ENCODE measurements at places on chromosomes 1 and 21.

GRCh38 chr1:33578557-33579448 is 106.4 kb downstream of the ZSCAN20 start:
- DNase-seq, result no peak

GRCh38 chr1:119081700-119082099 is 58.8 kb downstream of the WARS2 start:
- no peak for DNase-seq

DNA sequence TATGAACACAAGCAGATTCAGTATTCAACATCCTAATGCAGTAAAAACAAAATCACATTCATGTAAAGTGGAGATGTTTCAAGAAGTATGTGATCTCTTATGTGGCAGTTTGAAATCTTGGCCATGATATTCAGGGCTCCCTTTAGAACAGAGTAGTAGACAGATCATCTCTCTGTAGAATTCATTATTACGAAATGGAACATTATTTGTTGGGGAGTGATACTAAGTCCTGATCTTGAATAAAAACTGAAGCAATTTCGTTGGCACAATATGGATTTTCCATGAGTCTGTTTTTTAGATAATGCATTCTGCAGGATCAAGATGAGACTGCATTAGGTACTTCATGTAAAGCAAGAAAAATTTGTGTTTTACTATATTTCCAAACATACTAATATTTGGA is 264.4 kb upstream of the NRIP1 start:
- DNase-seq, result no peak

DNA sequence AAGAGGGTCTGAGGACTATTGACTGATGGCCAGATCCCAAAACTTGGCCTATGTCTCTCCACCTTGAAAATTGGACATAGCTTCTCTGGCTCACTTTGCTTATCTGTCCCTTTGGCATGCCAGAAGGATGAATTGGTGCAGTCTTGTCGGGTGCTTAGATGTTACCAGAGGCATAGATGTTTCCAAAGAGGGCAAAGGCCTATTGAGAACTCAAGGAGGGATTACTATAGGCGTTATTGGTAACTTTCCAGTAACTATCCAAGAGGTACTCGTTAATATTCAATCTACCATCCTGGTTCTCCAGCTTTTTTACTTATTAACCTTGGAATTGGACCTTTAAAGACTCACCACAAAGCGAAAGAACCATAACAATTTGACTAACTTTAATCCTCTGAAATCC is 368.3 kb upstream of the ESRRG start:
- DNase-seq, result no peak

DNA sequence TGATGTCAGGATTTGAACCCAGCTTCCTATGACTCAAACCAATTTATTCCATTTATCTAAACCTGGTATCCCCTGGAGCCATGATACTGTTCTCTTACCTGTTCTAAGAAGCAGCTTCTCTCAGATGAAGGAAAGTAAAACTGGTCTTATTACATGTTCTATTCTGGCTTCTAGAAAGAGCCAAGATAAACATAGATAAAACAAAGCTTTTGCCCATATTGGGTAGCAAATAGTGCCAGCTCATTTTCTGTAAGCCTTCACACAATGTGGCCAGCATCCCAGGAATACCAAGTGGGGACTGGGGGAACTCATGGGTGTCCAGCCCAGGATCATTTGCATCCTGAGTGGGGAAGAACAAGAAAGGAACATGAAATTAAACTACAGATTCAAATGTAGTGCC is 53.5 kb upstream of the EPHA8 start:
- DNase-seq, result no peak

DNA sequence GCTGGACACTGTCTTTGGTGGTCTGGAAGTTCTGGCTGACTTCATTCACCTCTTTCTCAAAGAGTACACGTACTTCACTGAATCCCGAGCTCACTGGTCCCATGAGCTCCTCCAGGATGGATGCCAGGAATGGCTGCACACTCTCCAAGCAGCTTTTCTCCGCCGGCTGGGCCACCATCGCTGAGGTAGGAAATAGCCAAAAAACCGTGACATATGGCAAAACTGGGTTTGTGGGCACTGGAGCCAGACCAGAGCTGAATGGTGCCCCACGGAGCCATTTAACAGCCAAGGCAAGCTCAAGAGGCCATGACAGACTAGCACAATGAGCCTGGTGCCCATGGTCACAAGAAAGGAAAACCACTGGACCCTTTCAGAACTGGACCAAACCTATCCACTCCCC is 64.0 kb upstream of the EDEM3 start:
- no peak for DNase-seq

DNA sequence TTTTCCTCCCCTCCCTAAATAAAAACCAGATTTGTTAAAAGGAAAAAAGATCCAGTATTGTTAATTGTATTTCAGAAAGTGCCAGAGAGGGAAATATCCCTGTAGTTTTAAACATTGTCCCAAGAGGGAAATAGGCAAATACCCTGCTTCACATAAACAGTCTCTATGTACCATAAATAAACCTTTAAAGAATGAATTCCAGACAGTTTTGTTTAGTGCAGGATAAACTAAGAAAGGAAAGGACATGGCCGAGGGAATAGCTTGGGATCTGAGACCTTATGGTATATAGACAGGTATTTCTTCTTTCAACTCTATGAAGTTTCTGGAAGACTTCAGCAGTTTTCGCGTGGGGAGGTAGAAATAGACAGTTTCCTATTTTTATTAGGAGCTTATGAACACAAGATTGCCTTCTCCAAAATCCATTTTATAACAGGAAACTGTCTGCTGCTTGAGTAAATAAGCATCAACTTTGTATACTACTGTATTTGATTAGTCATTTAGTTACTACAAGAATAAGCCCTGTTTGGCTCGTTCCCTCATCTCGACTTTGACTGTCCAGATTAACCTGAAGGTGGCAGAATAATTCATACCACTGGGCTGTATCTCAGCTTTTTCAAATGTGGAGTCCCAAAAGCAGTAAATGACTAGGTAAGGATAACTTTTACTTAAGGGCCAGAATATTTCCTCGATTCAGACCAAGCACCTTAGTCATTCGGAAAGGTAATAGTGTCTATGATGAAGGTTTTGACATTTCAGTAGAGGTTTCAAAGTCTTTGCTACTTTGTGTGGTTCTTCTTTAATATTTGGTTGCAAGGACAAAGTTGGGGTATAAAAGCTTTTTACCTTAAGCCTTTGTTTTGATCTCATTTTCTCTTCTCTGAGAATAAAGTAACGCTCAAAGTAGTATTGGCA is 177.5 kb downstream of the VPS13D start:
- DNase-seq, result no peak

- no peak for DNase-seq
Observed at GRCh38 chr1:110472546-110472945, 21.6 kb downstream of the PROK1 start.

DNA sequence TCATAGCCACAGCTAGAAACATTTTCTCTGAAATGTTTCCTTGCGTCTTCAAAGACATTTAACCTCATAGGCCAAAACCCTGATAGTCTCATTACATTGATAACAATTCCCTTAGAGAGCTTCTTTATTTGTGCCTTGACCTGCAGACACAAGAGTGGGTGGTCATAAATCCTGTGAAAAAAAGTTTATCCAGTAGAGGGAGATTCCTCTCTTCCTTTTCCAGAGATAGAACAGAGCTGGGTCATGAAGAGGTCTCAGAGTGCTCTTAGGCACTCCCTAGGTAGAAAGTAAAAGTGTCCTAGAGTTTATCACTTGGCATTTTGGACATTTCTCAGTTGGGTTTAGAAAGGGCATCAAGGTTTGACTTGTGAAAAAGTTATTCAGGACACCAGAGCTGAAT is 426.1 kb downstream of the NUF2 start:
- DNase-seq, result no peak

DNA sequence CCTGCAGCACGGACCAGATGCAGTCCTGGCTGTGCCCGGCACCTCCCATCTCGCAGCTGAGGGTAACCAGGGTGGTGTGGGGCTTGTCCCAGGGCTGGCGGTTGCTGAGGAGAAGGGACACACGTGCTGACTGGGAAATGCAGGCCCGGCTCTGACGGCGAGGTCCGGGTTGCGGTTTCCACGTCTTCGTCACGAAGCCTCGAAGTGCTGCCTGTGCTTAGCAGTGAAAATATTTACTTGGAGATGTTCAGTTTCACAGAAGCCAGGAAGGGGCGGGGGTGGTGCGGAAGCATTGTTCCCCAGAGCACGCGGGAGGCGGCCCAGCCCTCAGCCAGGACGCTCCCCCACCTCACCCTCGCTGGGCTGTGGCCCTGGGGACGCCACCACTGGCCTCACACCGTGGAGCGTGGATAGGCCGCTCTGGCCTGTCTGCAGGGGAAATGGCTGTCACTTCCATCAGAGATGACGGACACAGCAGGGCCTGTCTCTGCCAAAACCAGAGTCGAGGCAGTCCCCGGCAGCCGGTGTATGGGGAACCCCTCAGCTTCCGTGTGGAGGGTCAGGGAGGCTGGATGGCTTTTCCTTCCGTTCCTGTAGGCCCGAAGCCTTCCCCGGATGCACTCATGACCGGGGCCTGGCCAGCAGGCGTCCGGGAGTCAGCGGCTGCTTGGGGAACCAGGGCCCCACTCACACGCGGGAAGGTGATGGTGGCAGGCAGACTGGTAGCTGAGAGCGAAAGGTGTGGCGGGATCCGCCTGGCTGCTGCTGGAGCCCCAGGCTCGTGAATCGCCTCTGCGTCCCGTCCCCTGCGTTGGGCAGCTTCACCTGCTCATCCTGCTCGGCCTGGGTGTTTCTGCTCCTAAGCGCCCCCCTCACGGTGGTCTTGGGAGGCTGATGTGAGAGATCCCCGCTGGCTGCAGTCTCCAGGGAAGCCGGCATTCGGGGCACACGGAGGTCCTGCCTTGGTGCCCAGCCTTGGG is 14.7 kb upstream of the POFUT2 start:
- DNase-seq, result peak; percentile 33

GRCh38 chr21:37459575-37459974 is 93.0 kb downstream of the DYRK1A start:
- no peak for DNase-seq

DNA sequence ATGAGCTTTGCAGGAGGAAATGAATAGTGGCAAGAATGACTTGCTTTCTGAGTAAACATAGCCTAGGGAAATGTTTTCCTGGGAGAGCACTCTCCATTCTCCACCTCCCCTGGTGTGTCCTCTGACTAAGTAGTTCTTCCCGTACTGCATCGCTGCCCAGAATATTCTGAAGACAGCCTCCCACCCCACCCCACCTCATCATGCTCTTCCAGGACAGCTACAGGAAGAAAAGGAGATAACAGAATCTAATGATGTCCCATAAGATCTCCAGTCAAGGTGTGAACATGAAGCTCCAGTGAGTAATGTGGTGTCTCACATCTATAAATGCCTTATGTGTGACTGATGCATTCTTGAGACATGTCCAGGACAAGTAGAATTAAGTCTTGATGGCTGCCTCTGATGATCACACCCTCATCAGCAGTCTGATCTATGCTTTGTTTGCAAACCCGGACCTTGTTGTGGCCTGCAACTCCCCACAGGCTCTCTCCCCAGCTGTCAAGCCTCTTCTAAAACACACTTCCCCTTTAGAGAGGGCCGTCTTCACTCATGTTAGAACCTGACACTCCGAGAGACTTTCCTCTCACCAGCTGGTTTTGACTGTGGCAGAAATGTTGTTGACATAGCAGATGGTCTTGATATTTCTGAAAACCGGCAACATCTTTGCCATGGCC is 183.0 kb downstream of the CYYR1 start:
- DNase-seq, result no peak

DNA sequence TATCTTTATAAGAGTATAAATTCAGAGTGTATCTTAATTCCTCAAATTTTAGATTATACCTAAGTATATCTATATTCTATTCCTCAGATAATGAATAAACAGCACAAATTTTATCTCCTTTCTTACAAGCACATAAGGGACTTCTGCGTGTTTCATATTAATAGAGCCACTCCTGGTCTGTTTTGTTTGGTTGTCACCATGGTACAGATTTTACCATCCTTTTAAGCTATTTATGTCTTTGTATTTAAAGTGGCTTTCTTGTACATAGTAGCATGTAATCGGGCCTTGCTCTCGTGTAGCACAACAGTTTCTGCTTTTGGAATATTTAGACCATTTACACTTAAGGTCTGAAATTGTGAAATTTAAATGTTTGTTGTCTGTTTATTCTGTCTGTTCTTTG is 52.6 kb upstream of the SLC35A3 start:
- no peak for DNase-seq

GRCh38 chr1:103945774-103946173 is 196.1 kb downstream of the AMY1C start:
- DNase-seq, result no peak

GRCh38 chr1:223662943-223663342 is 2.6 kb downstream of the CAPN8 start:
- no peak for DNase-seq

DNA sequence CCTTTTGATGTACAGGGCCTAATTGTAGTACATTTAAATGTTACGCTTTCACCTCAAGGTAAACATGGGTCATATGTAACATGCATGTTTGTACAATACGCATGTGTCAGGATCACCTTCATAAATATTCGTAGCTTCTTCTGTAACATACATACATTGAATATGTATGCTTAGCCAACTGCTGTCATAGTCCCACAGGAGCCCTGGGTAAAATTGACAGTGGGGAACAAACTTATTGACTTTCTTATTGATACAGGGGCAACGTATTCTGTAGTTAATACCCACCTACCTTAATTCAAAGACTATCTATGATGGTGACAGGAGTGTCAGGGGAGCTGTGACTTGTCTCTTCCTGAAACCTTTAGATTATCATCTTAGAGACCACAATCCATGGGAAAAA is 3.7 kb upstream of the REN start:
- no peak for DNase-seq

GRCh38 chr1:236348071-236348470 is 46.0 kb upstream of the EDARADD start:
- DNase-seq, result no peak

- DNase-seq, result no peak
Observed at GRCh38 chr1:55716610-55717009, 501.4 kb upstream of the USP24 start.

DNA sequence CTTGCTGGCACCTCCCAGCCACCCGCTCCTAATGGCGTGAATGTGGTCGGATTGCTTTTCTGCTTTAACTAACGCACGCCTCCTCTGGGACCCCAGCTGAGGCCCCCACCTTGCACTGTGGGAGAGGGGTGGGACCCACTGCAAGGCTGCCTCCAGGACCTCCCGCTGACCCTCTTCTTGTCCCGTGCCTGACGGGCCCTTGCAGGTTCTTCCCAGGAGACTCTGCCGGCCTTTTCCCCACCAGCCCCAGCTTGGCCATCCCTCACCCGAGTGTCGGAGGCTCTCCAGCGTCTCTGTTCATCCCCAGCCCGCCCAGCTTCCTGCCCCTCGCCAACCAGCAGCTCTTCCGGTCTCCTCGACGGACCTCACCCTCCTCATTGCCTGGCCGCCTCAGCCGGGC is 18.6 kb downstream of the TMEM201 start:
- no peak for DNase-seq

GRCh38 chr1:31904339-31905092 is 33.7 kb downstream of the PTP4A2 start:
- DNase-seq, result no peak

GRCh38 chr1:100306735-100307313 is 40.8 kb downstream of the RTCA start:
- DNase-seq, result no peak

GRCh38 chr1:229495782-229496181 is 12.4 kb downstream of the NUP133 start:
- DNase-seq, result no peak
